ENCODE measurements at places on chromosomes 11 and 22.

DNA sequence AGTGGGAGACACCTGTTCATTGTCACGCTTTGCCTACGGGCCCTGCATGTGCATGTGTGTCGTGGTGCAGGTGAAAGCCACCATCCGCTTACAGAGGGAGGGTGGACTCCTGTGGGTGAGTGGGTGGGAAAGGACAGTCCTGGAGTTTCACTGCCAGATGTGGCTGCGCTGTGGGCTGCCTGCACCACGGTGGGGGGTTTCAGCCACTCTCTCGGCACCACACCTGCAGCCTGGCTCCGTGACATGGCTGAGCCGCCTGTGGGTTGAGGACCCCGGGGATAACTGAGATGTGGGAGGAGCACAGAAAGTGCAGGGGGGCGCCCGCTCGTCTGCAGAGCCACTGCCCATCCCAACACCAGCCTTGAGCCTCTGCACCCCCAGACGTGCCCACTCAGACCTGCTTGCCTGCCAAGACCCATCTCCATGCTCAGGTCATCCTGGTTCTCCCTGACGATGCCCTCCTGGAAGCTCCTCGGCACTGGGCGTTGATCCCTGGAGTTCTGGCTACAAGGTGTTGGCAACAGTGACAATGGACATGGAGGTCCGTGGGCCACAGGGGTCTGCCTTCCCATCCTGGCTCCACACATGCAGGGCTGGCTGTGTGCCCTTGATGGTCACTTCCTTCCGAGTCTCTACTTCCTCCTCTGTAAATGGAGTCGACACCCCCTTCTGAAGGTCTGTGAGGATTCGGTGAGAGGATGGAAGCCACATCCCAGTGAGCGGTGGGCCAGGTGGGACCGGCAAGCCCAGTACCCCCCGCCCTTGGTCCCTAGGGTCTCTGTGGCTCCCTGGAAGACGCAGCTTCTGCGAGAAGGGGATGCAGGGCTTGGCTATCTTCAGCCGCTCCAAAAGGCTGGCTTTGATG is 1007.0 kb downstream of the BRD1 start:
- no peak for DNase-seq

GRCh38 chr11:112302226-112302868 is 41.7 kb upstream of the PLET1 start:
- no peak for DNase-seq

- no peak for DNase-seq
Observed at GRCh38 chr22:45996241-45997076, 19.5 kb upstream of the WNT7B start.

DNA sequence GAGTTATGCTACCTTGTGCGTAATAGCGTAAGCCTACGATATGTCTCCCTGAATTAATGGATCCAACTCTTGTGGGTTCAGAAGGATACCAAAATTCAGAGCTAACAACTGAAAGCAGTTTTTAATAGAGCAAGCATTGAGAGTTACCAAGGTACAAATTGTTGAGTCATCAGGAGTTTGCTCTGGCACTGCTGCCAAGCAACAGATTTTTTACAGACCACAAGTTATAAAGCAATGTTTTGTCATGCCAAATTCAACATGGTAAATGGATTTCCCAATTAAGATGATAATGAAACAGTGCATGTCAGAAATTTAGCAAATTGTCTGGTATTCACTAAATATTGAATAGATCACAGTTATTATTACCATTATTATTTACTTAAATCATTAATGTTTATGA is 295.6 kb downstream of the NELL1 start:
- DNase-seq = no peak

GRCh38 chr11:65766535-65766934 is 14.2 kb downstream of the AP5B1 start:
- no peak for DNase-seq

DNA sequence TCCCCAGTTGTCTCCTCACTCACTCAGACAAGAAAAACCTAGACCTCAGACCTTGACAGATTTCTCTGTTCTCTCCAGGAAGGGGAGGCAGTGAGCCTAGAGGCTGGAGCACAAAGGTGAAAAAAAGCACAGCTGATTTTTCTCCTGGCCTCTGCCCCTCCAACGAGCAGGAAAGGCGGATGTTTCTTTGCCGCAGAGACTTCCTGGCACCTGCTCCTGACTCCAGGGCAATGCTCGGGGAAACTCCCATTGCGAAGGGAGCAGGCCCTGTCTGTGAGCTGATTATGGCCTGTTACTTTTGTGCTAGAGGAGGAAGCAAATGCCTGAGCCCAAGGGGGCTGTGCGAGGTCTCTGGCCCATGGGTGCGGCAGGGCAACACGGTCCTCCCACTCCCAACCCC is 25.4 kb downstream of the MS4A10 start:
- no peak for DNase-seq

GRCh38 chr22:49503321-49503720 is 324.4 kb downstream of the BRD1 start:
- no peak for DNase-seq
